Dermis microvascular lymphatic vessel endothelial cell (primary cell): ENCODE measurements at places on chromosomes 5 and 9. TPM values are rescaled to one million over a fixed set of nuclear protein-coding genes. Genes with fewer than 3 reads are reported as not detected.
A peak's percentile ranks its signal among the peaks of the same experiment; 100 is the strongest.

Gene RPL12
- 1,203 and 1,395 TPM in 2 replicates for total RNA-seq

Gene RPL7A
- 1,768 and 1,981 TPM in 2 replicates for total RNA-seq

- no peak for DNase-seq
These were observed 101.5 kb downstream of the OXCT1 start for GRCh38 chr5:41768692-41769091.

Gene RNF224
- total RNA-seq = under 0.01 TPM in 1 of 2 replicates, not detected in the other

Gene CCL21
- 1.8 and 12.0 TPM in 2 replicates for total RNA-seq

DNA sequence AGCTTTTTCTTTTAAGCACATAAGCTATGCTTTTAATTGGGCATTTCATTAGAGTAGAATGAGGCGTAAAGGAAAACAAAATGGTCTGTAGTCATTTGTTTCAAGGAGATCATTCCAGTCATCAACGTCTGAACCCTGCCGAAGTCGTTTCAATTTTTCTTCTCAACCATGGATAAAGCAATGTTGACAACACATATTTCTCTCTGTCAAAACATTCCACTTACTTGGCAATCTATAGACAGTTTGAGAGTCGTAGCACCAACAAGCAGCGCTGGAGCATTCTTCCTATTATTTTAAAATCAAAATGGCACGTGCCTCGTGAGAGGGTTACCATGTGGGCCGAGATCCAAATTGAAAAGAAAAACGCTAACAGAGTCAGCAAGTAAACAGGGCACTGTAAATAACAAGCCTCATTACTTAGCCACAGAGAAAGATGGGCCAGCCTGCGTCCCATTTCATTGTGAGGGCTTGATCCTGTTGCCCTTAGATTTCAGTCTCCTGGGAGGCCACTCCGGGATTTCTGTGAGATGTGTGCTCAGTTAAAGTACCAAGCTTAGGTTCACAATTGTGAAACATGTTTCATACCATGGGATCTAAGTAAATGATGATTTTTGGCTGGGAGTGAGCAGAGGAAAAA is 422.9 kb downstream of the DTWD2 start:
- DNase-seq = no peak

DNA sequence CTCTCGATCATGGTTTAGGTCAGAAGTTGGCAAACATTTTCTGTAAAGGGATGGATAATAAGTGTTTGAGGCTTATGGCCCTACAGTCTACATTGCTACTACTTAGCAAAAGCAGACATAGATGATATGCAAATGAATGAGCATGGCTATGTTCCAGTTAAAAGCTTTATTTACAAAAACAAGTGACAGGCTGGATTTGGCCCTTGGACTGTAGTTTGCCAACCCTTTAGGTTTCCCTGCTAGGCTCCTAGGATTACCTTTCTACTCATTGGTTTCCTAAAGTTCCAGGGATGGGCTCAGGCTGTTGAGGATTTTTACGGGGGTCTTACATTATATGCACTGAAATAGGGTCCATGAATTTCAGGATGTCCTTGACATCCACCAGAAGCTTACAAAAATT is 57.5 kb downstream of the GPR21 start:
- no peak for DNase-seq

Gene MELK
- 8.7 and 19.9 TPM in 2 replicates for total RNA-seq

GRCh38 chr5:176577312-176578176 is 28.4 kb downstream of the CDHR2 start:
- no peak for DNase-seq

Gene FAM169A
- total RNA-seq = 3.9 TPM in 2 replicates

DNA sequence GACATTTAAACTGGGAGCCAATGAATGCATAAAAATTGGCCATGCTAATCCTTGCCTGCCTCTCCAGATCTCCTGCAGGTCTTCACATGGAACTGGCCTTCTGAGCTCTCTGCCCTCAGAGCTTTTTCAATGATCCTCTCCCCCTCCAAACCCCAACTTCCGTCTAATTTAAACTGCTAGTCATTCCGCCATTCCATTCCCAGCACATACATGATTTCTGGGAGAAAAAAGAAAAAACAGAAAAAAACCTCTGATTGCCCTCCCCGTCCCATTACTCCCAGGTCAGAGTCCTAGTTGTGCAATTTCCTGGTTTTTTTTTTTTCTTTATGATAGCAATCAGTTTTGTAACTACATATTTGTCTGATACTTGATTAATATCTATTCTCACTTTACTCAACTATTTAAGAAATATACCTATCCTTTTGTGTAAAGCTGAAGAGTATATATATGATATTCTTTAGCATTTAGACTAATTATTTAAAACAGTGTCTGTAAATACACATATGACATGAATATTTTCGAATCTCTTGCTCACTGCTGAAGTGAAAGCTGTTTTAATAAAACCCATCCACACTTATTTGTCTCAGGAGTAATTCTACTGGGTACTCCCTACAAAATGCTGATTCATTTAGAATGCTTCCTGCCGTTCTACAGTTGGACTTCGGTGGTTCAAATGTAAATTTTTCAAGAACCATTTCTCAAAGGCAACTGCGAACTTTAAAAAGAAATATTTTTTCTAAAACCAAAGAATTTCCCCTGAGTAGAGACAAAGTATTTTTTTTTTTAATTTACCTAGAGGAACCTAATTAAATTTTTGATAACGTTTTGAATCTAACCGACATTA is 1.6 kb downstream of the HINT1 start:
- DNase-seq = peak; percentile 37

DNA sequence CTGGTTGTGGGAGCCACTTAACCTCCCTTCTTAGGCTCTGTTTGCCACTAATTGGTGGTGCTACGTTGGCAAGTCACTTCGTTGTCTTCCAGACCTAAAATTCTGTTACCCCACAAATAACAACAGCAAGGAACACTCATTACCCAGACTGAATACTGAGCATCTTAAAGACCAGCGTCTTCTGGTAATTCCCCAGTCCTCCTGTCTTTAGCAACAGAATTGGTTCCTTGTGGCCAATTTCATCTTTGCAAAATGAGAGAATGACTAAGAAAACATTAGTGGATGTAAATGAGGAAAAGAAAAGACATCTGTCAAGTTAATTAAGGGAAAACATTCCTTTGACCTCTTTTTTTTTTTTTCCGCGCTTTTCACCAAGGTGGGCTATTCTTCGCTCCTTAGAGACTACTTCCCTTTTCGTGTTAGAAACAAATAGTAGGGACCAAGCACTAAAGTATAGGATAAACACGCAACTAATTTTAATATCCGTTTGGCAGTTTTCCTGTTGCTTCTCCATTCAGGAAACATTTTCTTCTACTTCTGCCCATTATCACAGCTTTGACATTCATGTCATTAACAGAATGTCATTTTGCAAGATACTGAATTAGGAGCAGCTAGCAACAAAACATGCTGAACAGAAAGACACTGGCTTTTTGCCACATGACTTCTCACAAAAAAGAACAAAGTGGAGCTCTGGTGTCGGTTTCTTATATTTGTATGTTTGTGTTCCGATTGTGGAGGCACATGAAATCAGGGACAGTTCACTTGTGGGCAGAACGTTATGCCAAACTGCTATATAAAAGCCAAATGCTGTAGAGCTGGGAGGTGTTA is 154.2 kb downstream of the CD180 start:
- DNase-seq = no peak

Gene SOX30
- not detected in 2 replicates for total RNA-seq
